Activated CD8-positive, alpha-beta memory T cell treated with anti-CD3 and anti-CD28 coated beads for 1 hour (primary cell): ENCODE measurements at places on chromosomes 12 and 14.

DNA sequence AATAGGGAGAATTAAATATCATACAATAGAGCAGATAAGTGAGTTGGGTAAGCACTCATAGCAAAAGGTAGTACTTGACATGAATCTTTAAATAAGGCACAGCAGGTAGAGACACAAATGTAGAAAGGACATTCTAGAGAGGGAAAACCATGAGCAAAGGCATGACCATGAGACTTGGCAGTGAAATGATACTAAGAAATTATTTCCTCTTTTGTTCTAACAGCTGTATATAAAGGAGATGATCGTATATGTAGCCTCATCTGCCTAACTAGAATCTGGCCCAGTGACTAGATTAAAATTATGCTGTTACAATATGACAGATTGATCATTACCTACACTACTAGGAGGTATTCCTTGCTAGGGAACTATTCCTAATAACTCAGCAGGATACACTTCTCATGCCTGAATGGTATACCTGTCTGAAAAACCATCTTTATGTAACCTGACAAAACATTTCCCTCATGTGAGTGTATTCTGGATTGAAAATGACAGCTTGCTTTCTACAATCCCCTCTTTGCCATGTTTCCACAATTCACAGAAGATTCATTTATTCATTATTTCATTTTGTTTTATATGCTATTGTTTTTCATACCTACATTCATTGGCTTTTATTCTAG is 725.7 kb downstream of the C12orf50 start:
- no peak for DNase-seq

DNA sequence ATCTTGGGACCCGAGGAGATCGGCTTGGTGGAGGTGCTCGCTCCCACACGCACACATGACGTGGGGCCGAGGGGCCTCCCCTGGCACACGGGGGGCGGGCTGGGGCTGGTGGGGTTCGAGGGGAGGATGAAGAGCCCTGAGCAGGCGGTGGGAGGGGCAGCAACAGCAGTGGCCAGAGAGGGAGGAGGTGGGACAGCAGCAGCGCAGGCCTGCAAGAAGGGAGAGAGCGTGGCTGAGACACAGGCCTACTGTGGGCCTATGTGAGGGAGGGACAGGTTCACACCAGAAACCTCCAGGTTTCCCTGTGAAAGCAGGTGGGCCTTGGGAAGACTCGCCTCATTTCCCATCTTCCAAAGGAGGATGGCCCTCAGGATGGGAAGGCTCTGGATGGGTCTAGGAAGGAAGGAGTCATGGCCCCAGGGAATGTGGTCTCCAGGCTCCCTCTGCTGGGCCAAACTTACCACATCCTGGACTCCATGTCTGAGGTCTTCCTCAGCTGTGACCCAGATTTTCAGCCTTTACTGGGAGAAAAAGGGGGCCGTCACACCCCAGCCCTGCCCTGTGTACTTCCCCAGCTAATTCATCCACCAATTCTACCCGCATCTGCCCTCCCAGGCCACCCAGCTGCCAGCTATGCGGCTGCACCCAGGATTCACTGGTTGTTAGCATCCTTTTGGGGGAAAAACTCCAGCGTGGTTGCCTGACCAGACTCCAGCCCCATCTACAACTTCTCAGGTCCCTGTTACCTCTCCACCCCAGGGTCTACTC is 2.8 kb downstream of the PIANP start:
- no peak for DNase-seq

DNA sequence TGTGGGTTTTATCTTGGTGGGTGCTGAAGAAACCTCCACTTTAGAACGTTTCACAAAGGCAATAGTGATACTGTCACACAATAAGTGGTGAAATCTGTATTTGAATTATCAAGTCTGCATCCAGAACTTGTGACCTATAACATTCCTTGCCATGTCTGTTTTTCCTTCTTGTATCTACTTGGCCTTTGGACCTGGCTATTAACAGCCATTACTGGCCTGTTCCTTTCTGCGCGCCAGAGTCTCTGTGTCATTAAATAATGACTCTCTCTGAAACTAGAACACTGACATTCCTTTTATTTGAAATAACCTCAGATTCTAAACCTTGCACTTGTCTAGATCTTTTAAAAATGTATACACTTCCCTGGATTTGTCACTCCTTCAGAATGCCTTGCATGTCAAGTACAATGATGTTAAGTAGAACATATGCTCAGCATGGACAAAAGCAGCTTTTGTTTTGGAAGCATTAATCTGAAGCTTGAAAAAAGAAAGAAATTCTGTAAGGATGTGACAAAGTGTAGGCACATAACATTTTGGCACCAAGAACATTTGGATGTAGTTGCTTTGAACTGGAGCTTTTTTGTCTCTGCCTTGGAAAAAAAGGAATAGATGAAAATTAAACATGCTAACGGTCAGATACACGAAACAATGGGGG is 95.5 kb upstream of the RPL10L start:
- DNase-seq: no peak

DNA sequence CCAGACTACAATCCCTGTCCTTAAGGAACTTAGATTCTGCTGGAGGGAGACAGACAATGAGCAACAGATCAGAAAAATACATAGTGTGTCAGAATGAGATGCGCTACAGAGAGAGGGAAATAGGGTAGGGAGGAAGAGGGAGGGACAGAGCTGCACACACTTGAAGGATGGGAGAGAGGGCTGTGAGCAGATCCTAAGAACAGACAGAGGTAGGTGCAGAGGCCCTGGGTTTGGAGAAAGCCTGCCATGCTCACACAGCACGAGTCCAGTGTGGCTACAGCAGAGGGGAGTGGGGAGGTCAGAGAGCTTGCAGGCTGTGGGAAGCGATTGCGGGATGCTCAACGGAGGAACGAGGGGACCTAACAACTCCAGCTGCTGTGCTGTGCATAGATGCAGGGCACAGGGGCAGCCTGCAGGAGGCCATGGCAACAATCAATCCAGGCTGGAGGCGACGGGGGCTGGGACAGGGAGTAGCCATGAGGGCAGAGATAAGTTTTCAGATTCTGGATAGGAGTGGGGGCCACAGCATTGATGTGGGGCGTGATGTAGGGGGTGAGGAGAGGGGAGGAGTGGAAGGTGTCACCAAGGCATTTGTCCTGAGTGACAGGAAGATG is 20.7 kb downstream of the FAIM2 start:
- no peak for DNase-seq
